NCI-H1105 treated with DMSO at 0.1 percent for 48 hours (cell line): ENCODE measurements at places on chromosomes 4 and X.

- DNase-seq, result no peak
These were observed 40.6 kb downstream of the DOCK11 start for GRCh38 chrX:118536204-118536603.

- no peak for DNase-seq
These were observed 78.5 kb upstream of the EFNB1 start for GRCh38 chrX:68750316-68750715.

DNA sequence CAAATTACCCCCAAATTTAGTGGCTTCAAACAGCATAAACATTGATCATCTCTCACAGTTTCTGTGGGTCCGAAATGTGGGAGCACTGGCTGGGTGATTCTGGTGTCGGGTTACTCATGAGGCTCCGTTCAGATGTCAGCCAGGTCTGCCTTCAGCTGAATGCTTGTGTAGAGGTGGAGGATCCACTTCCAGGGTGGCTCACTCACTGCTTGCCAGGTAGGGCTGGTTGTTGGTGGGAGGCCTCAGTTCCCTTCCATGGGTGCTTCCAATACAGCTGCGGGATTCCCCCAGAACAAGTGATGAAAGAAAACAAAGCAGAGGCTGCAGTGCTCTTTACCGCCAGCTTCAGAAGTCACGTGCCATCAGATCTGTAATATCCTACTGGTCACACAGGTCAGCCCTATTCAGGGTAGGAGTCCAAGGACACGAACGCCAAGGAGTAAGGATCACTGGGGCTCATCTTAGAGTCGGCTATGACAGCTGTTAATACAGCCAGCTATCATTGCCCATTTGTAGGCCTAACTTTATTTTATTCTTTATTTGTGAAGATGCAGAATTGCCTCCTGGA lies 1.1 kb upstream of the SMIM43 start:
- no peak for DNase-seq

DNA sequence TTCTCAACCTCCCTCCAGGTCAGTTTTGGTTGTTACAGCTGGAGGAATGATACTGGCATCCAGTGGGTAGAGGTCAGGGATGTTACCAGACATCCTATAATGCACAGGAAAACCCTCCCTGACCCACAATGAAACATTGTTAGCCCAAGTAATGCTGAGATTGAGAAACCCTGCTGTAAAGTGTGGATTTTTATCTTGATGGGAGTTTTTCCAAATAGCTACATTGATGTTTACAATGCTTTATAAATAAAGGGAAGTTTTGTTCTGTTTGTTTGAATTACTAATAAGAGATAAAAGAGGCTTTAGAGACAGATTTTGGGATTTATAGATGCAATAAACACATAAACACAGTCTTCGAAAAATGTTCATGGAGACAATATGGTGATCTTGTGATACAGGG lies 194.0 kb upstream of the NUDT6 start:
- no peak for DNase-seq

GRCh38 chr4:8083086-8083825 lies 75.4 kb downstream of the ABLIM2 start:
- no peak for DNase-seq

GRCh38 chr4:176563591-176563990 lies 229.1 kb downstream of the VEGFC start:
- DNase-seq, result no peak

DNA sequence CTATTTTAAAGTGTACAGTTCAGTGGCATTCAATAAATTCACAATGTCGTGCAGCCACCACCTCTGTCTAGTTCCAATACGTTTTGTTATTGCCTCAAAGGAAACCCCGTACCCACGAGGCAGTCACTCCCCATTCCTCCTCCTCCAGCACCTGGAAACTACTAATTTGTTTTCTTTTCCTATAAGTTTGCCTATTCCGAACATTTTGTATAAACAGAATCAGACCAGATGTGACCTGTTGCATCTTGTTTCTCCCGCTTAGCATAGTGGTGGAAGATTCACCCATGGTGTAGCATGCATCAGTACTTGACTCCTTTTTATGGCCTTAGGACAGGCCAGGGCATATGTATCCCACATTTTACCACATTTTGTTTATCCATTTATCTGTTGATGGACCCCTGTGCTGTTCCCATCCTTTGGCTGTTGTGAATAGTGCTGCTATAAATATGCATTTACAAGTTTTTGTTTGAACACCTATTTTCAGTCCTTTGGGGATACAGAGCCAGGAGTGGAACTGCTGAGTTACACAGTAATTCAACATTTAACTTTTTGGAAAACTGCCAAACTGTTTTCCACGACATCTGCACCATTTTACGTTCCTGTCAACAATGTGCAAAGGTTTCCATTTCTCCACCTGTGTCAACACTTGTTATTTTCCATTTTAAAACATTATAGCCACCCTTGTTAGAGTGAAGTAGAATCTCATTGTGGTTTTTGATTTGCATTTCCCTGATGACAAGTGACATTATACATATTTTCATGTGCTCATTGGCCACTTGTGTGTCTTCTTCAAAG lies 57.8 kb upstream of the STX18 start:
- peak; percentile 79 for DNase-seq

DNA sequence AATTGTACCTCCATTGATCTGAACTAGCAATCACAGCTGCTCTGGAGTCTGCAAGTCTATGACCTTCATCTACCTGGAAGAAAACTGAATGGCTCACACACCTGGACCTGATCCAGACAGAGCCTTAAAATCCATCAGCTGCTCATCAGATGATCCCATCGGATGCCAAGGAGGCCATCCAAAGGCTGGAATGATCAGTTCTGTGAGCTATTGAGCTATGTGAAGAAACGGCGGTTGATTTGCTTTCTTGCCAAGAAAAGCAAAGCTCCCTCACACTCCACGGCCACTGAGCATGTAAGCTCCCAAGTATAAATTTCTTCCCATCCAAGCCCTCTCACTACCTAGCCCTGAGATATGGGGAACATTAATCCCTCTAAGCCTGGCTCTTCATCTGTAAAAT lies 63.1 kb downstream of the RELL1 start:
- DNase-seq, result no peak

GRCh38 chrX:46759645-46759974 lies 692 bp upstream of the SLC9A7 start:
- DNase-seq, result no peak

- no peak for DNase-seq
These were observed 19.9 kb upstream of the TXK start for GRCh38 chr4:48153791-48154550.

- no peak for DNase-seq
These were observed 29.0 kb downstream of the CLDN22 start for GRCh38 chr4:183291070-183291469.

- DNase-seq, result no peak
These were observed 57.8 kb upstream of the CCDC149 start for GRCh38 chr4:24970635-24971034.

GRCh38 chr4:152501846-152502536 lies 33.9 kb downstream of the FBXW7 start:
- DNase-seq, result no peak

GRCh38 chr4:152246659-152247058 lies 289.2 kb downstream of the FBXW7 start:
- DNase-seq, result no peak

DNA sequence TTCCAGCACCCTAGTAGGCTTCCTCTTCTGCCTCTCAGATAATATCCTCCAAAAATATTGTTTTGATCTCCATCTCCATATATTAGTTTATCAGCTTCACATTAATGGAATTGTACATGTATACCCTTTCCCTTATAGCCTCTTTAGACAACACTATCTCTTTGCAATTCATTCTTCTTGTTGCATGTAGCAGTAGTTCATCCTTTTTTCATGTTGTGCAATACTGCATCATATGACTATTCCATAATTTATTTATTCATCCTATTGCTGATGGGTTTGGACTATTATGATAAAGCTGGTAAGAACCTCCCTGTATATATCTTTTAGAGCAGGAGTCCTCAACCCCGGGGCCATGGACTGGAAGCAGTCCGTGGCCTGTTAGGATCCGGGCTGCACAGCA lies 148.2 kb upstream of the FAT1 start:
- no peak for DNase-seq

DNA sequence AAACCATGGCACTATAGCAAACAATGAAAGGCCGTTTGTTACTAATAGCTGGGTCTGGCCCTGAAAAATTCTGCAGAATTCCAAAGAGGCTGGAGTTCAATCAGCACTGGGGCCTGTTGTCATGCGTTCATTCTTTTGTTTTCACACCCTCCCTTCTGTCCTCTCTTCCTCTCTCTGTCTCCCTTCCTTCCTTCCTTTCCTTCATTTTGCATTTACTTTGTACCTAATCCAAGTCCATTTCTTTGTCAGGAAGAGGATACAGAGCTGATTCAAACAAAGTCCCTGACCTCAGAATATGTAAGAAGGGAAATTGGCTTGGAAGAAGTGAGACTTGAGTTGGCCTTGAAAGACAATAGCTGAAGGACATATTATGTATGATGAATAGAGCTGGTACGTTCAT lies 119.6 kb upstream of the LDB2 start:
- no peak for DNase-seq

DNA sequence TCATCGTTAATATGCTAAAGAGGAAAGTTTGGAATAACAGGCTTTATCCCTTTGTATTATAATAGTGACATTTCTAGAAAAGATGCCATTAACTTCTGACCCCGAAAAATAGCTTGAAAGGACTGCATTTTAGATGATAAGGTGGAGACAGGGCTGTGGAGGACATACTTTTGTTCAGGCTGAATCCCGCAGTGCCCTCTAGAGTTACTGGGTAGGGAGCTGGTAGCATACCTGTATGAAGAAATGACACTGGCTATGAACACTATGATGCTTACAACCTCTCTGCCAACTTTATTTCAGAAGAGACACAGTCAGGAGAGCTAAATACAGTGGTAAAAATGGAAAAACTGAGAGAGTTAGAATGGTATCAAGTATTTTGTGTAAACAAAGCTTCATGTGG lies 8.1 kb downstream of the IL1RAPL1 start:
- no peak for DNase-seq

DNA sequence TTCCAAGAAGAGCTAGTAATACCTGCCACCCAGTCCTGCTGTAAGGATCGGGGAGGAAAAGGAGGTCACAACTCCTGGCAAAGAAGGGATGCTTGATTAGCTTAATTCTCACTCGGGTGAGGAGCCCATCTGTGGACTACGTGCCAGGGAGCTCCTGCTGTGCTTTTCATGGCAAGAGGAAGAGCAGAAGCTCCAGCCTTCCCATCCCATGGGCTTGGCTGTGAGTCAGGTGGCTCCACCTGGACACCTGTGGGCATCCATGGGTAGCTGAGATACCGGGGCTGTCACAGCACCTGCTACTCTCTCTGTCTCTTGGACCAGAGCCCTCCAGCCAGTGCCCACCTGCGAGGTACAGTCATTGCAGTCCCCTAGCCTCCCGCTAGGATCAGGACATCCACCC lies 18.0 kb downstream of the CLNK start:
- DNase-seq, result no peak
